Activated T-cell treated with anti-CD3 and anti-CD28 coated beads, Interleukin-2, amount 50 U/mL, for 72 hours (primary cell): ENCODE measurements at places on chromosomes 4 and X.

GRCh38 chr4:78551420-78552351 is at the start of gene ANXA3:
Gene ANXA3, plus strand, starts transcription at chr4:78551770. Its CDS starts 2,704 bp downstream, at chr4:78554474.
- peak; percentile 25 for DNase-seq

DNA sequence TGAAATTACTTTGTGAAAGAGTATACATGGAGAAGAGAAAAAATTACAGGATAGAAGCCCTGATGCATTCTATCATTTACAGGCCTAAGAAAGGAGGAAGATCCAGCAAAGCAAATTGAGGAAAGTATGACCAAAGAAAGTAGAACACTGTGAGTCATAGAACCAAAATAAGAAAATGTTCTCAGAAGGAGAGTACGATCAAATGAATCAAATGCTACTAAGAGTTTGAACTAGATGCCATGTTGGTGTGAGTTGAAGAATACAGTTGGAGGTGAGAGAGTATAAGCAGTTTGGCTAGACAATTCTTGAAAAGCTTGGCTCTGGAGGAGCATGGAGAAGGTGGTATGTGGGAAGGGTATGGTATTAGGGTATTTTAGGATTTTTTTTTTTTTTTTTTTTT is 161.8 kb downstream of the RPA4 start:
- no peak for DNase-seq

DNA sequence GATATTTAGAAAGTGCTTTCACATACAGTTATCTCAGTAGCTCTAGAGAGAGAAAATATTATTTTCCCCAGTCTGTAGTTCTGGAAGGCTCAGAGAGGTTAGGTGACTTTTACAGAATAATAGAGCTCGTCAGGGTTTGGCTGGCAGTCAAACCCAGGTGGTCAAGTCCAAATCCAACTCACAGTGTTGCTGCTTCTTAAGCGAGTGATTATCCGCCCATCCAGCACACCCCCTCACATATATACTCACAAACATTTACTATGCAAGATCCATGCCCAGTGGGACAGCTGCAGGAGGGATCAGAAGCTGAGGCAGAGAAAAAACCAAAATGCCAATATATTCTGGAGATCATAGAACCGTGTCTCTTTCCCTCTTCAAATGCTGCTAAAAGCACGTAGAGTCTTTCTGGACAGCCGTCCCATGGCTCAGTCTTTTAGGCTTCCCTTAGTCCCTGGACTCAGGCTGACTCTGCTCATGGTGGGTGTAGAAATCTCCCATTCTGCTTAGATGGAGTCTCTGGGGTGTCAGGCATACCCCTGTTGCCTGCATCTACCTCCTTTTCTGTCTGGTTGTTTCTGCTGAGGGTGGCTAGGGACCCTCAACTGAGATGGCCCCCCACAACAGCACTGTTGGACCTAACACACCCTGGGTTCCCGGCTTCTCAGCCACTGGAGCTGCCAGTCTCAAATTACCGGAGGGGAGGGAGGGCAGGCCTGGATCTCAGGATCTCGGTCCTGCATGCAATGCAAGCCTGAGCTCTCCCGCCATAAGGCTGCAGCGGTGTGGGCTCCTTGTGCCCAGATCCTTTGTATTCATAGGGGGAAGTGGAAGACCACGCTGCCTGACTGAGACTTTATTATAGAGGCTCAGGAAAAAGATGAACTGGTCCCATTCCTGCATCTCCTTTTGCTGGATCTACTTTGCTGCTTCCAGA is at the start of gene CHRNA9:
Gene CHRNA9, plus strand, starts transcription at position 743 of the 934 bp plus-strand sequence. Its CDS starts 135 bp downstream, at position 878.
- no peak for DNase-seq

DNA sequence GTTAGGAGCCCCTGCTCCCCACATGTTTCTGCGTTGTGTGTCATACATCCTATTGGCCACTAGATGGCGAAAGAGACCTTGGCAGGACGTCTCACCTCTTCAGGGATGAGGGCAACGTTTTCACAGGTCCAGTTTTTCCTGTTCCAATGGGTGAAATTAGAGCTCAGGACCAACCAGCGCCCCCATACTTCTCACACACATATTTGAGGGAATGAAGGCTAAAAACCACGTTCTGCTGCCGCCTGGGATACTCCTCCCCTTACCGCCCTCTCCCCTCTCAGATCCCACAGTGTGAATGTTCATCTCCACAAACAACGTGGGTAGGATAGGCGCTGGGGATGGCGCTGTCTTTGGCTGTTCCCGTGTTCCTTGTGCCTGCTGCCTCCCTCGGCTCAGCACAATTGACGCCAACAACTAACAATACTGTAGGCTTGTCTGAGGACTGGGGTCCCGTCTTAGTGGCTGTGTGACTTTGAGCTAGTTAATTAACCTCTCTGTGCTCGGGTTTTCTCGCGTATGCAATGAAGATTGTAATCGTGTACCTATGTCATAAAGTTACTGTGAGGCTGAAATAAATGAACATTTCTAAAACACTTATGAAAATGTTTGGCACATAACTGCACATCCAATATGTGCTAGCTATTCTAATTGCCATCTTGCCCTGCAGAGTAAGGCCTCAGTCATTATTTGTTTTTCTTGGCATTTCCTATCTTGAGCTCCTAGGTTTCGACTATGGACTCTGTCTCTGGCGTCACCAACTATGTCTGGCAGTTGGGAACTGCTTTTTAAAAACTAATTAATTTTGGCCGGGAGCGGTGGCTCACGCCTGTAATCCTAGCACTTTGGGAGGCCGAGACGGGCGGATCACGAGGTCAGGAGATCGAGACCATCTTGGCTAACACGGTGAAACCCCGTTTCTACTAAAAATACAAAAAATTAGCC is 181.3 kb upstream of the STK26 start:
- DNase-seq, result peak; percentile 38

DNA sequence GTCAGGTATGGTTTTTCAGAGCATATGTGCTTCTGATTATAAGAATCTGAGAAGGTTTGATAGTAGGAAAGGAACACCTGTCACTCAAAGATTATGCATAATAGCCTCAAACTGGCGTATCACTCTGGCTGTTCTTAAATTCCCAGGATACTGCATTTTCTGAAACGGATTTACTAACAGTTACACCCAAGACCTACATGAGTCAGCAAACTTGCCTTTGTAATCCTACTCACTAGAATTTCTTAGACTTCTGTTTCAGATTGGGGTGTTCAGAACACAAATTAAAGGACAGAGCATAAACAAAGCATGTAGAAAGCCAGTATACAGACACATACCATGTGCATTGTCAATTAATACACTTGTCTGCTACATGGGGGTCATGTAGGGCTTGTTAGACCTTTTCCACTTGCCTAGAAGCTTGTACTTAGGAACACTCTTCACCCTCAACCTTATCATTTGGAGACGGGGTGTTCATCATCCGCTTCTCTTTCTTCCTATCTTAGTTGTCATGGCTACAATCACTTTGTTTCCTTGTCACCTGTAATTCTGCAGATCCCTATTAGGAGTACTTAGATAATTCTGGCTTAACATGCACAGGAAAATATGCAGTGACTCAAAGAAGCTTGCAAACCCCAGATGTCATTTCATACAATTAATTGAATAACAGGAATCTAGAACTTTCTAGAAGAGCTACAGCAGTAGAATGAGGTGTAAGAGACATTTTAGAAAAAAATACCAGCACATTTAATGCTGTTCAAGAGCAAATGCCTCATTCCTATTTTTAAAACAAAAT is 593.0 kb upstream of the TENM3 start:
- DNase-seq, result no peak

- DNase-seq, result no peak
These were observed 28.7 kb downstream of the ADH6 start for GRCh38 chr4:99190336-99190735.

DNA sequence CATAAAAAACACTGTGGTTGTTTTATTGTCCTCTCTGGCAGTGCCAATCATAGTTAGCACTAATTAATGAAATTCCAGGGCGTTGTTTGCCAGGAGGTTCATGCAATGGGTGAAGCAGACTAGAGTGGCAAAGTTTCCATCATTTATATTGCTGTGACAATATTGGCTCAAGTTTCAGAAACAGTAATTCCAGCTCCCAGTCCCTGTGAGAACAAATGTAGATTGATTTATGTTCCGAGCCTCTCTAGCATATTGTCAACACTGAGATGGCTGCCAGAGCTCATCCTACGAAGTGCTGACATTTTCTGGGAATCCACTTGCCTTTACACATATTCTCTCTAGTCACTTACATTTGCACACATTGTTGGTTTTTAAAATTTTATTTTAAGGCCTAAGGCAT is 440.0 kb upstream of the IGFBP7 start:
- DNase-seq, result no peak

DNA sequence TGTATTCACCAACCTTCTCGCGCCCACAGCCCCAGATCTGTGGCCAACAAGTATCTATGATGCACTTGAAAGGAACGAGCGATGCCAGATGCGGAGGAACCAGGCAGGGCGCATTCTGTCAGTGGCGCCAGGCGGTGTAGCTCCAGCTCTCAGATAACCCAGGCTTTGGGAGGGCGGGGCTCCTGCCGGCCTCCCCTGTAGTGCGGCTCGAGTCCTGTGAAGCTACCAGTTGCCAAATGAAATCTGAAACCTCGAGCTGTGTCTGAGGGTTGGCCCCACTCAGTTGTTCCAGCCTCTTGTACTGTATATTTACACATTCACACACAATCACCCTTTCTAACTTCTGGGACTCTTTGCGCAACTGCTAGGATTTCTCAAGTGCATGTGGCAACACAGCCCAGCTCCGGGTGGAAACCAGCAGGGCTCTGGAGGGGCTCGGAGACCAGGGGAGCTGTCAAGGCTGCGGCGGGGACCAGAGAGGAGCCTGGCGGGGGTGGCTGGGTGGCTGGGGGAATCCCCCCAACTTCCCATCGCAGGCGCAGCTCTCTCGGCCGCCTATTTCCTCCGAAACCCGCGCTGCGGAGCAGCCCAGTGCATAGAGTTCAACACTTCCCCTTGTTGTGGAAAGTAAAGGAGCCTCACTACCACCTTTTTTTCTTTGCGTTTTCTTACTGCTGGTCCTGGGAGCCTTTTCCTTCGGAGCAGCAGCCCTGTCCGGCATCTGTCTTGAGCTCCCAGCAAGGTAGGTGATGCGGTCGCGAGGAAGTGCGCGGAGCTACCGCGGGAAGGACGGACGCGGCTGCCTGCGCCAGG is at the start of gene ARHGAP24:
Gene ARHGAP24, plus strand, starts transcription at position 333 of the 813 bp plus-strand sequence.
- DNase-seq, result peak; percentile 13

DNA sequence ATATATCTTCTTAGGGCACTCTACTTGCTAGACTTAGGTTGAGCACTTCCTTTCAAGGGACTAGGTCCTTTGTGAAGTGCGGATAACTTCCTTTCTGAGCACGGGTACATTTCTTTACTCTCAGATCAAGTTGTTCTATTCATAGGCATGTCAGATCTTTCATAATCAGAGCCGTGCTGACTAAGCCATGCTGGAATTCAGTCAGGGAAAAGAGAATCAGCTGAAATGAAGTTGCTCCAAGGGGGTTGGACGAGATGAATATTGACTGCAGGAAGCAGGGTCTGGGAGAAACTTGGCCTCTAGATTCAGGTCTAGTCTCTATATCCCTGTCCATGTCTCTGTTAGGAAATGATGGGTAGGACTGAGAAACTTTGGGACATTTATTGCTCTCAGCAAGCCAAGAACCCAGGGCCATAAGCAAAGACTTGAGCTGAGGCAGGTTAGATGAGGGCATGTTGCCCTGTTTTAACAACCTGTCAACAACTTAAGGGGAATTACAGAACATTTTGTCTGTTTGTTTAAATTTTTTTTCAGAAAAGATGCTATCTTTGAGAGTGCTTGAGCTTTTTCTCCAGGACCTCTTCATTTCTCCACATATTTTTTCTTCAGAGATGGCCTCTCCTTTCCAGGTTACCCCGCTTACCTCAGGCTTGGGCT is 28.3 kb downstream of the AREG start:
- DNase-seq, result no peak

DNA sequence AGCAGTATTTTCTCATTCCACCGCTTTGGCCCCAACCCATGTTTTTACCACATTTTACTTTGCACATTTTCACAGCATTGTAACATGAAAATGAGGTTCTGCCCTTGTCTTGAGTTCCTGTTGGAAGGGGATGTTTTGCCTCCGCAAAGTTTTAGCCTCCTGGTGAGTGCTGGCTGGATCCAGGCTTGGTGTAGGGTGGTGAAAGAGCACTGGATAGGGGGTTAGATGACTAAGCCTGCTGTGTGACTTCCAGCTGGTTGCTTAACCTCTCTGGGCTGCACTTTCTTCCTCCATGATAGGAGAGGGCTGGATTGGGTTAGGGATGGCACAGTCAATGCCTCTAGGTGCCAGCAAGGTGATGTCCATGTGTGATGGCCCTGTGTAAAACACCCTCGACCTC is 28.9 kb downstream of the CYTL1 start:
- no peak for DNase-seq
